Fibroblast of lung (primary cell): ENCODE measurements at places on chromosomes 7 and 10. TPM values are rescaled to one million over a fixed set of nuclear protein-coding genes. Genes with fewer than 3 reads are reported as not detected.

DNA sequence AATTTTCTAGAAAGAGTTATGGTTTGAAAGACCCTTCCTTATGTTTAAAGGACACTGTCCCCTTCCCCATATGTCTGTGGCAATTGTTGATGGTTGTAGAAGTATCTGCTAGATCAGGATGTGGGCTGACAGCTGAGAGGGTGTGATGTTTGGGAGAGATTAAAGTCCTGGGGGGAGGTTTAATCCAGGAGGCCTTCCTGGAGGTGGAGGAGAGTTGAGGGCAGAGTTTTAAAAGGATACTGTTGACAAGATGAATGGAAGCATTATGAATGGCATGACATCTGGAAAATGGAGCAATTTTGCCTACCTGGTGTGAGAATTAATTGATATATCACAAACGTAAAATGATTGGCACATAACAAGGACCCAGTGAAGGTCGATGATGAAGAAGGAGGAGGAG, 32.9 kb upstream of the SMC3 start:
- DNase-seq: no peak

The METTL27 gene
- 4.9 and 15.7 TPM in 2 replicates for total RNA-seq

The RGR gene
- not detected in 2 replicates for total RNA-seq

The EBLN1 gene
- not detected in 2 replicates for total RNA-seq

DNA sequence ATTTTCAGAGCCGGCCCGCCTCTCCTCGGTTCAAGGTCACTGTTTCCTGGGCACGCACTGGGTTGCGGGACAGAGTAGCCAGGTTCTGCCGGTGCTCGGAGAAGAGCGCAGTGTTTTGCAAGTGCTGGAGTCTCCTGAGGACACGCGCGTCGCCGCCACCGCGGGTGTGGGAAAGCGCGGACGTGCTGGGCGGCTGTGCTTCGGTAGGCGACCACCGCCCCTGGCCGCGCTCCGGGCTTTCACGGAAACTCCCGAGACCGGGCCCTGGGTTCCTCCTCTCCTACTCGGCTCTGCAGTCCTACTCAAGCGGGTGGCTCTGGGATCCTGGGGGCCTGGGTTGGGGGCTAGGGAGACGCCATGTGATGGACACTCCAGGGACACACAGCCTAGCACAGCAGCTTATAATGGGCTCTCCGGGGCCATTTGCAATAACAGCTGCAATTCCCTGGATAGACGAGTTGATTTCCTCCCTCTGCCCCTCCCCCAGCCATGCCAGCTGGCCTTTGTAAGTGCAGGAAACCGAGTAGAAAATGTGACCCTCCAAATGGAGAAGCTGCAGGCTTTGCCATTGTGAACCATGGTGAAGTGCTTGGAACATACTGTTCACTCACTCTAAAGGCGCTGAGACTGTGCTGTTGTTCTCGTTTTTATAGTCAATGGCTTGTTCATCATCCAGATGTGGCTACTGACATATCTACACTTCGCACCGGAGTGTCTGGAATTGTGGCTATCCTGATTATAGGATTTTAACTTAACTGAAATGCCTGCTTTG, 2.1 kb downstream of the FRAT1 start:
- DNase-seq: no peak

GRCh38 chr7:46672861-46673260, 751.8 kb upstream of the IGFBP3 start:
- DNase-seq: no peak

GRCh38 chr7:18003286-18003994, 24.2 kb downstream of the PRPS1L1 start:
- no peak for DNase-seq

The UBTD1 gene
- total RNA-seq: 20.3 and 22.0 TPM in 2 replicates

The VWA2 gene
- under 0.01 and 0.17 TPM in 2 replicates for total RNA-seq

The ZNF485 gene
- 3.3 and 3.5 TPM in 2 replicates for total RNA-seq

- DNase-seq: peak; percentile 45
These were observed 129.8 kb upstream of the PPP1R3A start for GRCh38 chr7:114048386-114049235.

GRCh38 chr10:36188461-36188860, 546.4 kb upstream of the FZD8 start:
- DNase-seq: no peak

DNA sequence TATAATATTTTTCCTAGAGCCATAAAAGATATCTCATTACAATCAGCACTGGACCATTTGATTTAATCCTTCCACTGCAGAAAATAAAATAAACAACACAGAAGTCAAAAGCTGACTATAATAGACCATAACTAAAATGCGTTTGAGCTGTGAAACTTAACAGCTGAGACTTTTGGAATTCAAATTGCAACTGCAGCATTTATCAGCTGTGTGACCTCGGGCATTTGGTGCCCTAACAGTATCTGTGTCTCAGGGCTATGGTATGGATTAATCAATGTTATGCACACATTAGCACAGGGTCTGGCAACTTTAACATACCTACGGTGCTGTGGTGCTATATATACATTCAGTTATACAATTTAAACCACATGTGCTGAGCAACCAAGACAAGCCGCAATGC, 160.1 kb downstream of the COL28A1 start:
- DNase-seq: no peak

The LIPJ gene
- total RNA-seq: under 0.01 and 0.26 TPM in 2 replicates

DNA sequence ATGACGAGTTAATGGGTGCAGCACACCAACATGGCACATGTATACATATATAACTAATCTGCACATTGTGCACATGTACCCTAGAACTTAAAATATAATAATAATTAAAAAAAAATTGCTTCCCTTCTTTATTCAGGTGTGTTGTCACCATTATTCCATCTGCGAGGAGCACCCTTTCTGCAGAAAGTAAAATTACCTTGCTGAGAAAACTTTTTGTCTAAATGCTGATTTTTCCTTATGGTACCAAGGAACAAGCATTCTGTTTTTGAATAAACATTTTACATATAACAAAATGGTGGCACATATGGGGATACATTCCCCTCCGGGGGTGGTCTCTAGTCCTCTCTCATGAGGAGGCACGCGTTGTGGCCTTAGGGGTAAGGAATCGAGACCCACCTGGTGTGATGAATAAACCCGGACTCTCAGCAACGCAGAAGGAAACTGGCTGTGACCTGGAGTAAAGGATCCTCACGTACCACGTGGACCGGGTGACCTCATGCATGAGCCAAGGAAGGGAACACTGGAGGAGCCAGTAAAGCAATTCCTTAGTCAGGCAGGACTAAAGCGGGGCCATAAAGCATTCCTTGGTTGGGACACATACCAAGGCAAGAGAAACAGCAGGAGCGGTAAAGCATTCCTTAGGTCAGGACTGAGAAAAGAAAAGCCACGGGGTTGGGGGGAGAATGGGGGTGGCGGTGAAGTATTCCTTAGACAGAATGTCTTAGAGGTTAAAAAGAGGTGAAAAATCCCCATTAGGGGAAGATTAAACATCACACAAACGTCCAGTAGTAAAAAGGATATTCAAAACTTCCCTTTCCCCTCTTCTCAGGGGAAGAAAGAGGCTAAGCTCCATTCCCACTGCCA, 20.8 kb upstream of the OPTN start:
- DNase-seq: no peak

The PAX4 gene
- total RNA-seq: not detected in 2 replicates

DNA sequence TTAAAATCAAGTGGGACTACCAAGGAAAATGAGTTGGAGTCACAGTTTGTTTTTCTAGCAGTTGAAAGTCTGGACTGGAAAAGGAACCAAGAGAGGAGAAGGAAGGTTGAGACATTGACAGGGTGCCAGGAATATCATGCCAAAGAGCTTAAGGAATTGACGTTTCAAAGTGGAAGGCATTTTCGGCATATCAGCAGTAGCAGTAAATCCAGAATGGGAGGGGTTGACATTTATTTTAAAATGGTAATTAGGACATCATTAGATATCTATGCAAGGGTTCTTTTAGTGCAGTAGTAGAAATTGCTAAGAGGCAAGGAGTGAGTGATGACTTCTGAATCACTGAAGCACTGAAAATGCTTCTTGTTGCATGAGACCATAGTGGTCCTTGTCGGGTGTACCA, 335.9 kb upstream of the PLXDC2 start:
- DNase-seq: peak; percentile 20

DNA sequence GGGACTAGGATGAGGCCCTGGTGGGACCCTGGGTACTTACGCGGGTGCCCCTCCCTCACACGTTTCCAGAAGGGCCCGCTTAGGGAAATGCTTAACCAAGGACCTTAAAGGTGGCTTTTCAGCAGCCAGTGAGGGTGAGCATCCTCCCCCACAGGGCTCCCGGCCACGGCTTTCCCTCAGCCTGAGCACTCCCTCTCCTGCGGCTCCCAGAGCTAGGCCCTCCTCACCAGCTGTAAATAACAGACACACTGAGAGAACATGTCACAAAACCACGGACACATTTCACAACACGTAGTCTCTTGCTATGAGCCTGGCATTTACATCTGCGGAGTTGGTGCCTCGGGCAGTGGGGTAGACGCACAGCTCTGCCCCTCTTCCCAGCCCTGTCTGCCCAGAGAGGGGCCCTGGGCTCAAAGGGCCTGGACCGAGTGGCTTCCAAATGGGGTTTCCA, 25.2 kb downstream of the GRID1 start:
- DNase-seq: no peak

The SAMD9L gene
- total RNA-seq: 15.7 and 23.9 TPM in 2 replicates

DNA sequence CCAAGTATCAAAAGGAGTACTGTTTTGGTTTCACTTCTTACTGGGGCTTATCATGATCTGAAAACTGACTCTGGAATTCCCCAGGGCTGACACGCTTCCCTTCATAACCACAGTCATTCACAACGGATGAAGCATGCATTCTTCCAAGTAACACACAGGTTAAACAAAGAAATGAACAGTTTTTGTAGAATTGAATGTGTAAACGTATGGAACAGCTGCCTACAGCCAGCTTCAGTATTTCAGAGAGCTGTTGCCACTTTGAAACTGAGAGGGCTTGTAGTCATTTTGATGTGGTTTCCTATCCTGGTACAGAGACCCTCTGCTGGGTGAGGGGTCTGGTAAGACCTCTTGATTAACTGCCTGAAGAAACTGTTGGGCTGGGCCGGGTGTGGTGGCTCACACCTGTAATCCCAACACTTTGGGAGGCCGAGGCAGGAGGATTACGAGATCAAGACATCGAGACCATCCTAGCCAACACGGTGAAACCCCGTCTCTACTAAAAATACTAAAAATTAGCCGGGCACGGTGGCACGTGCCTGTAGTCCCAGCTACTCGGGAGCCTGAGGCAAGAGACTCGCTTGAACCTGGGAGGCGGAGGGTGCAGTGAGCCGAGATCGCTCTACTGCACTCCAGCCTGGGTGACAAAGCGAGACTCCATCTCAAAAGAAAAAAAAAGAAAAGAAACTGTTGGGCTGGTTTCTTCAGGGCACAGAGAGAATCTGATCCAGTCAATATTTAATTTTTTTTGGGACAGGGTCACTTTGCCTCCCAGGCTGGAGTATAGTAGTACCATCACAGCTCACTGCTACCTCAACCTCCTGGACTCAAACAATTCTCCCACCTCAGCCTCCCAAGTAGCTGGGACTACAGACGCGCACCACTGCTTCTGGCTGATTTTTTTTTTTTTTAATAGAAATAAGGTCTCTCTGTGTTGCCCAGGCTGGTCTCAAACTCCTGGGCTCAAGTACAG, 4.7 kb downstream of the NFE2L3 start:
- peak; percentile 97 for DNase-seq

The HMX3 gene
- total RNA-seq: not detected in 2 replicates

GRCh38 chr10:101565936-101566332, 22.1 kb downstream of the POLL start:
- no peak for DNase-seq

The LRGUK gene
- total RNA-seq: under 0.01 and 0.17 TPM in 2 replicates

- DNase-seq: no peak
These were observed 103.6 kb downstream of the ELMO1 start for GRCh38 chr7:37344886-37345579.

DNA sequence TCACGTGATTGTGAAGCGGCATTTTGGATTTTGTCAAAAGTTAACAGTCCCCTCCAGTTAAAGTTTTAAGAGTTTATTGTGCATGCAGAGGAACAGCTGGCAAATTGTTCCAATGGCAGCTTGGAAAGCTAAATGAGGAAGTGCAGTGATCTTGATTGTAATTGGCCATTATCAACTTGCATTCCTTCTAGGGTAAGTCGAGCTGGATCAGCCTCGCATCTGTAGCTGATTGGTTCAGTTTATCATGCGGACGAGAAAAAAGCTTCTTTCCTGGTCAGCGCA, 566 bp downstream of the ZNF789 start:
- DNase-seq: peak; percentile 89

DNA sequence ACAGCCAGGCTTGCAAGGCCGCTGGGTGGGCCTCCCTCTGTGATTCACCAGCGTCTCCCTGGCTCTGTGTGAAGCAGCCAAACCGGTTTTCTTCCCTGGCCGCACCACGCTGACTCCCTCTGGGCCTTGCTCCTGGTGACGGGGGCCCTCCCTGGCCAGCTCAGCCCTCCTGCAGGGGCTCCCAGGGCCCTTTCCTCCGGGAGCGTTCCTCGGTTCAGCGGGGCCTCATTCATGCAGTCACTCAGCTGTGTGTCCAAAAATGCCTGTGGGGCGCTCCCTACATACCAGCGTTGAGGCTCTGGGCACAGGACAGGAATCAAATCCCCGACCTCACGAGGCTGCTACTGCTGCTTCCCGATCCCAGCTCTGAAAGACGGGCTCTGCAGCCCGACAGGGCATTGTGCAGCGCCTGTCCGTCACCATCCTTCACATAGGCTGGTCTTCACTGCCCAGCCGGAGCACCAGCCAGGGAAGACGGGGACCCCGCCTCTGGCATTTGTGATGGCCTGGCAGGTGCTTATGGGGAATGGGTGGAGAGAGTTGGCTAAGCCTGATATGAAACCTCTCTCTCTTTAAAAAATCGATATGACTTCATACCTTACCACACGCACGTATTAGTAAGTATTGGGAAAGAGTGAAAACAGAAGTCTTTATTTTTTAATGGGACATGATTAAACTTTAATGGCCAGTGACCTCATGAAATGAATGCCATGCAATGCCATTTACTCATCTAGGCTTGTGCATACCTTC, 110.0 kb upstream of the SHH start:
- DNase-seq: no peak

GRCh38 chr7:1372063-1372462, 87.2 kb downstream of the MICALL2 start:
- DNase-seq: no peak

DNA sequence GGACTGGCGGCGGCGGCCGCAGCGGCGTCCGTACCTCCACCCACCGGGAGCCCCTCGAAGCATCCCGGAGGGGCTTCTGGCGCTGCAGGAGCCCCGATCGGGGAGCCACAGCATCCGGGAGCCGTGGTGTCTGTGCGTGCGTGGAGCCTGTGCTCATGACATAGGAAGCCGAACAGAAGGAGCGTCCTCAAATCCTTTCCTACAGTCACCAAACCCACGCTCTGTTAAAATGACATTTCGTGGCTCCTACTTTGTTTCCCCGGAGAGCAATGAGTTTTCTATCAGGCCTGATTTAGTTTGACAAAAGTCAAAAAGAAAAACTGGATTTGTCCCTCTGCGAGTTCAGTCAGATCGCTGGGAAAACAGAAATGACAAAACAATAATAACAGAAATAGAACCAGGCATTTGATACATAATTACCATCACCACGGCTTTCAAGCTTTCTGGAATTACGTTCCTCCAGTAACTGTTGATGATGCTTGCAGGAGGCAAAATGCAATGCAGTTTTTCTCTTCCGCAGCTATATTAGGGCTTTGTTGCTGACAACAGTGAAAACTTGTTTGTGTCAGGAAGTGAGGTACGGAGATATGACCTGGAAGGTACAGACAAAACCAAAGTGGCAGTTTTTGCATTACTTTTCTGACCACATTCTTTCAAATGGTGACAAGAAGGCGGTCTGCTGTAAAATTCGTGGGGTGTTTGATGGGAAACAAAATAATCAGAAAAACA, 219.3 kb upstream of the MKLN1 start:
- DNase-seq: peak; percentile 35

GRCh38 chr7:12303495-12303894, 92.4 kb downstream of the TMEM106B start:
- DNase-seq: peak; percentile 51
